ENCODE measurements at places on chromosomes 2 and 18.

DNA sequence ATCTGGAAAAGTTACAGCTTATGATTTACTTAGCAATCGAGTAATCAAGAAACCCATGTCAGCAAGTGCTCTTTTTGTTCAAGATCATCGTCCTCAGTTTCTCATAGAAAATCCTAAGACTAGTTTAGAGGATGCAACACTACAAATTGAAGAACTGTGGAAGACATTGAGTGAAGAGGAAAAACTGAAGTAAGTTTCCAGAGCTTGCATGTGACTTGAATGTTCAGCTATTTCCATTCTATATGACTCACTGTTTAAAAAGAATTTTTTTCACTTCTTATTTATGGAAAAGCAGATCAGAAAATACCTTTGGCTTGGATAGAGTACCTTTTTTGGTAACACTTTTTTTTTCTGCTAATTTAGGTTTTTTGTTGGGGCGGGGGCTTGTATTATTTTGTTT lies 70.7 kb downstream of the PMS1 start:
- no peak for DNase-seq

DNA sequence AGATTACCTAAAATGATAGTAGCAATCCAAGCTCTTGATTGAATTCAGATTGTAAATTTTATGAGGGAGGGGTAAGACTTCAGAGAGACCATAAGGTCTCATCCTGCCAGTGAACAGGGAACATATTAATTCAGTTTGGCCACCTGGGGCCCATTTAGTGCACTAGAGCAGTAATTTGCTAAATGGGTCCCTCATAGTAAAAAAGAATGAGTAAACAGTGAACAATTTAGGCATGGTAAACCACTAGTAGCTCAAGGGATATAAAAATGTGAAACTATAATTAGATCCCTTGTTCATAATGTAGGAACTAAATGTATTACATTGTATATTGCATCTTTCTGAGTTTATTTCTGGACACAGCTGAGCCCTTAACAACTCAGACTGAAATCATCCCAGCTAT lies 4.9 kb upstream of the PHLPP1 start:
- no peak for DNase-seq

DNA sequence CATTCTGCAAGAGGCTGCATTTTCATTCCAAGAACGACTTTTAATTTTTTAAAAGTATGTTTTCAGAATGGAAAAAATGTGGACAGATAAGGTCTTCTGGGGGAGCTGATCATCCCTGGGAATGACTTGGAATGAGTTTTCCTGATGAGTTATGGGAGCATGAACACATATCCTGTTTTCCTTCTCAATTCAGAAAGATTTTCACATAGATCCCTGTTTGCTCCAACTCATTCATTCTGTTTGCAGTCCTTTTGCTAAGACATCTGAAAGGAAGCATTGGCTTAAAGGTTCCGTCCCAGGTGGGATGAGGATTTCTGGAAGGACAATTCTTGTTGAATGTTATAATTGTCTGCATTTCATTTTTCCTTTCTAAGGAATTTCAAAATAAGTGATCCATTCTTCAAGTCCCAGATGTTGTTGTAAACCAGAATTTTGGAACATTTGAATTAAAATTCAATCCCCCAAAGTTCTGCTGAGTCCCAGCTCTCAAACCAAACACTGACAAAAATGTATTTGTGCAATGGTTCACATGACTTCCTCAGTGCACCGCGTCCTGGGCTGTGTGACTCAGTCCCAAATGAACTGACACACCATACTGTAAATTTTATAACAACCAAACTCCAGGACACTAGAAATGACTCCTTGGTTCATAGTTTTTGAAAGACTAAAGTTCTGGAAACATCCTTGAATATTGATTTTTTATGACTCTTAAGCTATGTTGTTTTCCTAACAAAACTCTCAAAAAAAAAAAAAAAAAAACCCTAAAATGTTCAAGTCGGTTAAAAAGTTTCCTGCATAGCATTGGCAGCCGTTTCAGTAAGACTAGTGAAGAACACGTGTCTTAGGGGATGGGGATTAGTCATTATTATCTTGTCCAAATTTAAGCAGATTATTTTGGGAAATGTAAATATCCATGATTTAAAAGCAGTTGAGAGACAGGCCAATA lies 281.8 kb upstream of the TCF4 start:
- no peak for DNase-seq

- no peak for DNase-seq
Measured at GRCh38 chr2:120870467-120870788, 134.8 kb downstream of the GLI2 start.

- DNase-seq, result no peak
Measured at GRCh38 chr18:12492907-12493306, 85.2 kb downstream of the PRELID3A start.

- no peak for DNase-seq
Measured at GRCh38 chr2:67544286-67544685, 147.2 kb downstream of the ETAA1 start.

DNA sequence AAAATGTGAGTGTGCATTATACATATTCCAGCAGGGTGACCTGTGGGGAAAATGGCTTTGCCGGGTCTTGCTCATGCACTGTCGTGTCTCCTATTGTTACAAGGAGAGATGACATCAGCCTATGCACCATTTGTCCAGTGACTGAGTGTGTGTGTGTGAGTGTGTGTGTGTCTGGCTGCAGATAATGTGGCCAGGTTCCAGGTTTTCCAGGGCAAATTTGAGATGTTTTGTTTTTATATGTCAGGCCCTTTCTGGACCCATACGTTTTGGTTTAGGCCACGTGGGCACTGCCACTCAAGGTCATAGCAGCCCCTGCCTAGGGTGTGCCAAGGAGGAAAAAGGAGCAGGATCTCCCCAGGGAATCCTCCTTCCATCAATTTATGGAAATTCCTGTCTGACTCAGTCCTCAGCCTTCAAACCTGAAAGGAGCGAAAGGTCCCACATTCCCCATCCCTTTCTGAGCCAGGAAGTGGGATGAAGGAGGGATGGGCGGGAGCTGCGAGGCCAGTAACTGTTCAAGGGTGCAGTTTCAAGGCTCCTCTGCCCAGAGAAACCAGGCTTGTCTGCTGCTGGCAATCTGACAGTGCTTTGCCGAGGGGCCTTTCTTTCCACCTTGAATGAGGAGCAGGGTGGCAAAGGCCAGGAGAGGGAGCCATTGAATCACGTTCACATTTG lies 93.0 kb upstream of the SMAD2 start:
- DNase-seq, result no peak

GRCh38 chr18:9696112-9696511 lies 12.0 kb upstream of the RAB31 start:
- no peak for DNase-seq

DNA sequence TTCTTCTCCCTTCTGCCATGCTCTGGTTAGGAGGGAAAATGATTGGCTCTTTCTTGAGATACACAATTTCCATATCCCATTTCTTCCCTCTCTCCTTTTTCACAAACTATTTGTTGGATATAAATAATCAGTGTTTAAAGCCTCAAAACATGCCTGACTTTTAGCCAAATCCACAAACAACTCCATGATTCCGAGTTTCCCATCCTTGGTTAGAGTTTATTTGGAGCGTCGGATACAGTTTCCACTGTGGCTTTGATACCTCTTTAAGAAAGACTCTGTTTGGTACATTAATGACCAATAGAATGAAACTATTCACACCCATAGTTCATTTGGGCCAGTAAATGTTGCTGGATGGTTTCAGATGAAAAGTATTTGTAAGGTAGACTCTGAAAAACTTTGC lies 5.9 kb upstream of the FHL2 start:
- DNase-seq, result no peak

DNA sequence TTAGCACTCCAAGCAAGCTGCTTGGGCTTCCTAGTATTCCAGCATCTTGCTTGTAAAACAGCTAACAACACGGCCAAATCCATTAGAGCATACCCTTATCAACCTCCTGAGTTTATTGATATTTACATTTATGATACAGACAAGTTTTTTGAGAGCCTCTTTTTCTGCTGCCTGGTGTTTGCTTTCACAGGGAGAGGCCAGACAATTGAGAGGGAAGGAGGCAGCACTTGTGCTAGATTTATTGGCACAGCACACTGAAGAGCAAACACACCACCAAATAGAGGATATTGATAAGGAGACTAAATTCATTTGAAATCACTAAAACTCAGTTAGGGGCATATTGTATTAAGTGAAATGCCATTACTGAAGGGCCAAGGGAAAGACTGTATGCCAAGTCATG lies 1142.3 kb upstream of the FANCL start:
- DNase-seq, result no peak

GRCh38 chr18:3048121-3048520 lies 35.2 kb upstream of the LPIN2 start:
- no peak for DNase-seq

DNA sequence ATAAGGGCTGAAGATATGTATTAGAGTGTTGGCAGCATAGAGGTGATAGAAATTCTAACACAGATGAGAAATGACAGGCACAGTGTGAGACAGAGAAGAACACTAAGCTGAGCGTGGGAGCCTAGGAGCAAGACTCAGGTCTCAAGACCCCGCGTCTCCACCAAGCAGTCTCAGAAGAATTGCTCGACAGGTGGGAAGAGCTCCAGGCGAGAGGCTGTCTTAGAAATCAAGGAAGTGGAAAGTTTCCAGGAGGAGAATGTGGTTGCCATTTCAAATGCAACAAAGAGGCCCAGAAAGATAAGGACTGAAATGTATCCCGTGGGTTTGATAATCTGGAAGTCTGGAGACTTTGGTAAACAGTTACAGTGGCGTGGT lies 31.5 kb upstream of the CAB39 start:
- no peak for DNase-seq

GRCh38 chr2:9407363-9407811 lies 15.9 kb downstream of the ITGB1BP1 start:
- no peak for DNase-seq

GRCh38 chr2:120904830-120905234 lies 169.2 kb downstream of the GLI2 start:
- DNase-seq, result no peak

DNA sequence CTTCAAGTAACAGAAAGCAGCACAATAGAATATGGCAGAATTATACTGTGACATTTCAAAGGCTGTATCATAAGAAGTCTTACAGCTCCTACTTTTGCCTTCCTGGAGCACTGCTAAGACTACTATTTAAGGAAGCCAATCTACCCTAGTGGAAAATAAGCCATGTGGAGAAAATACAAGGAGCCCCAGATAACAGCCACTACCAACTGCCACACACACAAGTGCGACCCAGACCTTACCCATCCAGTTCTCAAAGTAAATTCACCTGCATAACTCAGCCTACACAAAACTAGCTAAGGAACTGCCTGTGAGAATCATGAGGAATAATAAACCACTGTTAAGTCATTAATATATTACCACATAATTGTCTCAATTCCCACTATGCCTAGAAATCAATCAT lies 66.4 kb downstream of the USP34 start:
- no peak for DNase-seq

GRCh38 chr18:23143016-23143814 lies 7.9 kb downstream of the CABLES1 start:
- no peak for DNase-seq

DNA sequence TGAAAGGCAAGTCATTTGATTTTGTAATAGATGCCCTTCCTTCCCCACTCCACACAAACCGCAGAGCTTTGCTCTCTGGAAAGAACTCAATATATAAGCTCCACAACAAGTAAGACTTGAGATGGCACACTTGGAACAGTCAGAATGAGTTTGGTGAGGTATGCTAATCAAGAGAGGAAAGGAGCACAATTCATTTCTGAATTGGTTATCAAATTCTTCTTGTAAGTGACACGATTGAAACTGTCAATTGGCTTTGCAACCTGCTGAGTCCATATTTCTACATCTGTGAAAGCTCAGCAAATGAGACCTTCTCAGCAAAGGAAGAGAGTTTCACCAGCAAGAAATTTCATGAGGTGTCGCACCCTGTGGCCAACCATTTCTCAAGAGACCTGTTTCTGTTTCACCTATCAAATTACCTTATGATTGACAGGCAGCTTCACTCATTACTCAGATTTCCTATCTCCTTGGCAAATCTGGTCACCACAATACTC lies 19.1 kb downstream of the CTLA4 start:
- no peak for DNase-seq

GRCh38 chr2:72388263-72388662 lies 240.6 kb upstream of the CYP26B1 start:
- no peak for DNase-seq

DNA sequence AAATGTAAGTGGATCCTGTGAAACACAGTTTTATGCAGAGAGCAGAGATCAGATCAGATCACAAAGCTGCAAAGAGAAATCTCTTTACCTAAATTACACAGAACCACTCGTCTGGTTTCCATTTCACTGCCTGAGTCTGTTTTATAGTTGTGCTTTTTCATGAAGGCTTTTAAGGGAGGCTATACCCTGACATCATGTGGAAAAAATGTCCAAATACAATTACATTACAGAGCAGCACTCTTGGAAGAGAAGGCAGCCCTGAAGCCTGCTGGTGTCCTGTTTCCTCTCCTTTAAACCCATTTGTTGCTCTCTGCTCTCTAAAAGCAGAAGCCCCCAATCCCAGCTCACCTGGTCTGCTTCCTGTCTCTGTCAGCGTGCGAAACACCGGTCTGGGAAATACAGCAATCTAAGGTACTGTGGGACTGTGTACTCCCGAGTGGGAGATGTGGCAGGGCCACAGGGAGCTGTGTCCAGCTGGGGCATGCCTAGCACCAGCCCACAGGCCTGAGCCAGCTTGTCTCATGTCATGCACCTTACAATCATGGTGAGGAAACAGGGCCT lies 24.8 kb upstream of the ZFP36L2 start:
- DNase-seq, result no peak

DNA sequence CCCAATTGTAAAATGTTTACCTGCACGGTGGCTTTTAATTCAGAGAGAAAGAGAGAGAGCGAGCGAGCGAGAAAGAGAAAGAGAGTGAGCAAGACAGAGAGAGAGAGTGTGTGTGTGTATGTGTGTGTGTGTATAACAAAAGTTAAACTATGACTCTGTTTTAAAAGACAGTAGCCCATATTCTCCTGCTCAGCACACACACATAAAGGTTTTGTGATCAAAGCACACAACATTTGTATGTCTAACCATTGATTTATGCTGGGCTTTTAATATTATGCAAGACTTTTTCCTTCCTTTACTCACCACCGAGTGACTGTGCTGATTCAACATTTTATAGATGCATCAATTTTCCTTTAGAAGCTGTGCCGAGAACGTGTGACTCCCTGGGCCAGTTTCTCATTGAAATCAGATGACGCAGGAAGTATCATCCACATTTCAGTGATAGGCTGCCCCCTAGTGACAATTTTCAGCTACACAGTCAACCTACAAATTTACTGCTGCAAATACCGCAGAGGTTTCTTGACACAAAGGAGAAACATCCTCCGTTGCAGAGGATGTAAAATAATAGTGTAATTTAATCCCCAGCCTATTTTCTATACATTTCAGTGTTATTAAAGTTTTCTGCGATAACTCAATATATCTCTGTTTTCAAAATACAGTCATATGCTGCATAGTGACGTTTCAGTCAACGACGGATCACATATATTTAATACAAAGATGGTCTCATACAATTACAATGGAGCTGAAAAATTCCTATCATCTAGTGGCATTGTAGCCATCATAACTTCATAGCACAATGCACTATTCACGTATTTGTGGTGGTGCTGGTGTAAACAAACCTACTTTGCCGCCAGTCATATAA lies 165.9 kb upstream of the TANK start:
- peak; percentile 61 for DNase-seq

GRCh38 chr2:8086357-8086756 lies 595.5 kb upstream of the ID2 start:
- DNase-seq, result no peak
